ENCODE measurements at places on chromosomes 2 and 18. TPM values are rescaled to one million over a fixed set of nuclear protein-coding genes. Genes with fewer than 3 reads are reported as not detected.

ACMSD gene
- total RNA-seq, result not detected

SERPINB3 gene
- not detected for total RNA-seq

CKAP2L gene
- total RNA-seq, result 0.65 TPM

DAW1 gene
- not detected for total RNA-seq

DNA sequence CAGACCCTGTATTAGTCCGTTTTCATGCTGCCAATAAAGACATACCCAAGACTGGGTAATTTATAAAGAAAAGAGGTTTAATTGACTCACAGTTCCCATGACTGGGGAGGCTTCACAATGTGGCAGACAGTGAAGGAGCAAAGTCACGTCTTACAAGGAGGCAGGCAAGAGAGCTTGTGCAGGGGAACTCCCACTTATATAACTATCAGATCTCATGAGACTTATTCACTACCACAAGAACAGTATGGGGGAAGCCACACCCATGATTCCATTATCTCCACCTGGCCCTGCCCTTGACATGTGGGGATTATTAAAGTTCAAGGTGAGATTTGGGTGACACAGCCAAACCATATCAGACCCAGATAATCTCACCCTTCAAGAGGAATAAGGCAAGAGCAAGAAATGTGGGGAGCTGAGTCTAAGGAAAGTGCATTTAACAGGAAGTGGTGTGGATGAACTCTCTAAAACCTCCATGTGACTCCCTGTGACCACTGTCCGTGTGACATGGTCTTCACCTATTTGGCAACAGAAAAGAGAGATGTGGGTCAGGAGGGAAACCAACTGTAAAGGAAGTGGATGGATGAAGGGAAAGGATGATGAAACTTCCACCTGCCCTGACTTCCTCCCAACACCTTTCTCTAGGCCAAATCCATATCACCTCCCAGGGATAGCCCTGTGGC is 110.6 kb downstream of the ATL2 start:
- H3K36me3 ChIP-seq, result no peaks in the 10 kb centered on the region
- no peak for DNase-seq
- H3K4me3 ChIP-seq, result no peak overlapping the region
- no peaks in the 10 kb centered on the region for H3K27me3 ChIP-seq
- H3K4me1 ChIP-seq, result no peaks in the 10 kb centered on the region
- H3K27ac ChIP-seq, result no peak overlapping the region

DNA sequence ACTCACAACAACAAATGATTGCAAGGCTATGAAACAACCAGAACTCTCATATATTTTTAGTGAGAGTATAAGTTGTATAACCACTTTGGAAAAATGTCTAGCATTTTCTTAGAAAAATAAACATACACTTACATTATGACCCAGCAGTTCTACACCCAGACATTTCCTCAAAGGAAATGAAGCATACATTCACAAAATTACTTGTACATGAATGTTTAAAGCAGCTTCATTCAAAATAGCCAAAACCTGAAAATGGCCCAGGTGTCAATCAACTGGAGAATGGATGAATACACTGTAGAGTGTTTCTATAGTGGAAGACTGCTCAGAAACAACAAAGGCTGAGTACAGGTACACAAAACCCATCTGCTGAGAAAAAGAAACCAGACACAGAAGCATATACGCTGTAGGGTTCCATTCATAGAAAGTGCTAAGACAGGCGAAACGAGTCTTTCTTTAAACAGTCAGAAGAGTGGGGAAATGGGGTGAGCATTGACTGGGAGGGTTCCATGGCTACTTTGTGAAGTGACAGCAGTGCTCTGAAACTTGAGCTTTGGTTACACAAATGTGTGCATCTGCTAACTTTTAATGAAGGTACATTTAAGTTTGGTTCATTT is 799.0 kb downstream of the DCDC2C start:
- H3K4me3 ChIP-seq, result no peak overlapping the region
- no peak overlapping the region for H3K27ac ChIP-seq
- H3K36me3 ChIP-seq, result no peaks in the 10 kb centered on the region
- no peak for DNase-seq
- H3K27me3 ChIP-seq, result peaks cover 1% of the 10 kb centered on the region

DNA sequence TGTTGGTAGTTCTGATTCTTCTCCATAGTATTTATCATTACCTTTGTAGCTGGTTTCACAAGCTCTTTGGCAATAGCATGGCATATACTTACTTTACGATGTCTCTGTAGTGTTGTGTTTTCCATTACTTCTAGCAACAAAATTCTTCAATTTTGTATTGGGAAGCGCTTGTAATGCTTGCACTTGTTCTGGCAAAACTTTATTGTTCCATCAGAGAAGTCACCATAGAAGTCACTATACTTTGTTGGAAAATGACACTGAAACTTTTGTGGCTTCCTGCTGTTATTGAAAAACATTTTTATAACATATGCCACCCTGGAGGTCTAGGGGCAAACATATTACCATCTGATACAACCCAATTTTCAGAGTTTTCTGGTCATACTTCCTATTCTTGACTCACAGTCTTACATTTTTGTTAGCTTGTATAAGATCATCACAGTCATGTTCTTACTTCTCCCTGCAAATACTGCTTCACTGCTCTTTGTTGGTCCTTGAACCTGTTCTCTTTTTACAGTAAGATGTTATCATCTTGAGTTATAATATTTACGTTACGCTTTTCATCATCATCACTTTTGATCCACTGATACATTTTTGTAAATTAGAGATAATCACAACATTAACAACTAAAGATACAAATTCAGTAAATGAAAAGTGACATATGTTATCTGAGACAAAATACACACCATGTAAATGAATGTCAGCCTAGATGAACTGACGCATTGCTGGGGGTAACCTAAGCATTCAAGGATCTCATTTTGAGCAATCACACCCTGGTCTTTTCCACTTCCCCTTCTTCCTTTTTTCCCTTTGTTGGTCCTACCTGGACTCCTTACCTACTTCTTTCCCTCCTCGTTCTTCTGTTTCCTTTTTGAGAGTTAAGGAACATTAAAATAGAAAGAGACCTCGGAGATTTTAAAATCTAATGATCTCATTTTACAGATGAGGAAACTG is 33.3 kb upstream of the CXCR4 start:
- H3K27me3 ChIP-seq, result no peaks in the 10 kb centered on the region
- no peak for DNase-seq
- H3K27ac ChIP-seq, result no peak overlapping the region
- H3K4me1 ChIP-seq, result no peaks in the 10 kb centered on the region
- no peaks in the 10 kb centered on the region for H3K36me3 ChIP-seq

DNA sequence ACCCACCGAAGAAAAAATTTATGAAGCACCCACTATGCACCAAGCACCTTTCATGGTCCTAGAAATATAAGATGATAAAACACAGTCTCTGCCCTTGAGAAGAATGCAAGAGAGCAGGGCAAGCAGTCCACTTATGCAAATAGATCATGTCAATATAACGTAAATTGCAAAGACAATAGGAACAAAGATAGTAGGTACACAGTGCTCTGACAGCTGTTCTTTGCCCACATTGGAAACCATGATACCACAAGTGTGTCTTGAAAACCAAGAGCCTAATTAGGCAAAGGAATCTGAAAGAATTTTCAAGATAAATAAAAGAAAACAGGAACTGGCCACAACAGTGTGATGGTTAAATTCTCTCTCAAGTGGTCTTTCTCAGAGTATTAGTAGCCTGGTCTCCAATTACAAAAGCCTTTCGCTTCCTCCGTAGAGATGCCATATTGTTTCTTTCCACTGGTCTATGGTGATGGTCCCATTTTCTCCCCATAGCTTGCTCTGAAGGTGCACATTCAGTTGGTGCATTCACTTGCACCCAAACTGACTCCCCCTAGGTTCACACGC is 108.5 kb downstream of the VWC2L start:
- H3K27me3 ChIP-seq, result no peaks in the 10 kb centered on the region
- no peaks in the 10 kb centered on the region for H3K4me1 ChIP-seq
- DNase-seq, result no peak
- H3K27ac ChIP-seq, result no peak overlapping the region

DNA sequence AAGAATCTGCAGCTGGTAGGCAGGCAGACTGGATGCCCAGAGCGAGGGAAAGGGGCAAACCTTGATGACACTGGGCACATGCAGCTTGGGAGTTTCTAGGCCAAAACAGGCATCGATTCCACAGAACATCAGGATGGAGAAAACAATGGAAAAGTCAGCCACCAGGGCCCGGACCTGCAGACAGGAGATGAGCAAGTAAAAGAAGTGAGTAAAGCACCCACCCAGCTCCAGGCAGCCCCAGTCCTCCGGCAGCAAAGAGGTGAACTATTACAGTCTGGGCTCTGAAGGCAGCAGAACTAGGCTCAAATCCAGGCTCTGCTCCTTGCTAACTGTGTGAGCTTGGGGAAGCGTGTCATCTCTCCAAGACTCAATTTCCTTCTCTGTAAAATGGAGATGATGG is 36.6 kb downstream of the MTHFD2 start:
- no peak overlapping the region for H3K4me3 ChIP-seq
- no peaks in the 10 kb centered on the region for H3K4me1 ChIP-seq
- H3K27me3 ChIP-seq, result no peaks in the 10 kb centered on the region
- H3K27ac ChIP-seq, result no peak overlapping the region

DNA sequence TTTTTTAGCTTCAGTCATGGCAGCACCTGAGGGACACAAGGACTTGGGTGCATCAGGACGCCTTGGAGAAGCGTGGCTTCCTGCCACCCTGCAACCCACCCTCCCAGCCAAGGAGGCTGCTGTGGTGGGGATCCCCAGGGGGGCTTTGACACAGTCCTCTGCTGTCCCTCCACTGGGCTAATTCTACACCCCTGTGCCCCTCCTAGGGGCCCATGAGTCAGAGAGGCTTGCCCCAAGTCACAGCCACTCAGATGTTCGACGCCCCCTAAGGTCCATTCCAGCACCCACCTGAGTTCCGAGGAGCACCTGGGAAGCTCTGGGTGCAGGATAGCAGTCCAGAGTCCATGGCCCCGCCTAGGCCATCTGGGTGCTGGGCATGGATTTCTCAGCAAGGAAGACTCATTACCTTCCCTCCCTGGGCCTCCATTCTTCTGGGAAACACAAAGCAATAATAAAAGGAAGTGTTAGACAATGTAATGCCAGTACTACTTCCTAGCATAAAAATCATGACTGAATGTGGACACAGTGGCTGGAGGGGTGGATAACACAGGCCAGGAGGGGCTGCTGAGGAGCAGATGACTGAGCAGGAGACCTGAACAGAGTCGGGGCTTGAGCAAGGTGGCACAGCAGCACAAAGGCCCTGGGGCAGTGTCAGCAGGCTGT is 3.7 kb downstream of the ALPG start:
- no peak overlapping the region for H3K4me3 ChIP-seq
- no peaks in the 10 kb centered on the region for H3K27me3 ChIP-seq
- H3K4me1 ChIP-seq, result no peaks in the 10 kb centered on the region
- no peak overlapping the region for H3K27ac ChIP-seq
- H3K36me3 ChIP-seq, result no peaks in the 10 kb centered on the region

DNA sequence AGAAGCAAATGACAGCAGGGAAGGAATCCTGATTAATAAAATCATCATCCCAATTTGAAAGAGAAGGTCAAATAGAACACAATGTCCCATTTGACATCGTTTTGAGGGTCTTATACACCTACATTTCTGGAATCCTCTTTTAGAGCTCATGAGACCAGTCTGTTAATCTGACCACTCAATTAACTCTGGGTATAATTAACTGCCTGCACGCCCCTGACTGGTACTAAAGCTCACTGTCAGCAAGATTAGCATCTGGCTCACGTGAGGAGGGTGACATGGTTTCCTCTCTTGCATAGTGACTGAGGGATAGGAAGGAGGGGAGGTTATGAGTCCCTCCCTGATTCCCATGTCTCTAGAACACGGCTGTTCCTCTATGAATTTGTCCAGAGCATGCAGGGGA is 124.3 kb downstream of the ICOS start:
- H3K4me1 ChIP-seq, result no peaks in the 10 kb centered on the region
- no peaks in the 10 kb centered on the region for H3K36me3 ChIP-seq
- no peak for DNase-seq
- no peaks in the 10 kb centered on the region for H3K27me3 ChIP-seq
- no peak overlapping the region for H3K4me3 ChIP-seq

DNA sequence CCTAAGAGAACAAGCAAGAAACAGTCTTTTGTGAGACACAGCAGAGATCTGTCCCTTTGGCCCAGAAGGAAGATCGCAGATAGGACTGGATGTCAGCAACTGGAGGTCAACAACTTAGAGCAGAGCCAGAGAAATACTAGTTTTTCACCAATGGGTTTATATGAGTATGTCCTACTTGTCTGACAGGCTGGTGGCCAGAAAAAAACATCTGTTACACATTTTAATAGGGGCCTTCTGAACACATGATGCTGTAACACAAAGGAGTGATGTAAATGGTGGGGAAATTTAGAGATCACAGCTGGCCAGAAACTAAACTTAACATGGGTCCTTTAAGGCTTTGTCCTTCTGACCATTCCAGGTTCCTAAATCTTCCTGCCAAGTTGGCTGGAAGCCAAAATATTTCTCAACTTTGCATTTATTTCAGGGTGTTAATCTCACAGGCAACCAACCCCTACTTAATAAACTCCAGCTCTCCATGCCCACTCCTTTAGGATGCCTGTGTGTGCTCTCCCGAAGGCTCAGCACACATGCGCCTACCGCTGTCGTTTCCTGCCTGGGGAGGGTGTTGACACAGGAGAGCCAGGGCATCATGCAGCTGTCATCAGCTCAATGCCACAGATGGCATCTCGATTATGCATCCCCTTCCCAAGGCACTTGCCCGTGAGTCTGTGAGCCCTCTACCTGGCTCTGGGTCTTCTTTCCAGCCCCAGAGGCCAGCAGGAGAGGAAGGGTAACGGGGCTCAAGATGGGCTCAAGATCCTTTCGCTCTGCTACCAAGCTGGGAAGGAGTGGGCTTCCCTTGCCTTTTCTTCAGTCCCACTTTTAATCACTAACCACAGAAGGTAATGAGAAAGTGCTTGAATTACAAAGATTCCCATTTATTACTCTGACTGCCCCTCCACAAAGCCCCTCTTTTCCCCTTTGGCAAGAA is 252.5 kb downstream of the ETAA1 start:
- no peak overlapping the region for H3K27ac ChIP-seq
- no peak for DNase-seq
- no peaks in the 10 kb centered on the region for H3K36me3 ChIP-seq
- no peaks in the 10 kb centered on the region for H3K27me3 ChIP-seq

LHCGR gene
- not detected for total RNA-seq

GRCh38 chr2:32723467-32724079 is 95.7 kb downstream of the TTC27 start:
- DNase-seq, result no peak
- no peaks in the 10 kb centered on the region for H3K27me3 ChIP-seq

GRCh38 chr2:152520759-152521158 is 185.8 kb downstream of the FMNL2 start:
- H3K4me3 ChIP-seq, result no peak overlapping the region
- H3K36me3 ChIP-seq, result no peaks in the 10 kb centered on the region
- no peaks in the 10 kb centered on the region for H3K4me1 ChIP-seq
- DNase-seq, result no peak
- no peak overlapping the region for H3K27ac ChIP-seq

- H3K4me3 ChIP-seq, result no peak overlapping the region
- no peaks in the 10 kb centered on the region for H3K27me3 ChIP-seq
- no peaks in the 10 kb centered on the region for H3K4me1 ChIP-seq
- DNase-seq, result no peak
- no peak overlapping the region for H3K27ac ChIP-seq
These were observed 402.6 kb upstream of the ZEB2 start for GRCh38 chr2:144922519-144922918.

GCKR gene
- 2.4 TPM for total RNA-seq

- H3K27ac ChIP-seq, result no peak overlapping the region
- H3K36me3 ChIP-seq, result no peaks in the 10 kb centered on the region
- no peak for DNase-seq
- no peaks in the 10 kb centered on the region for H3K4me1 ChIP-seq
These were observed 286.4 kb upstream of the PARD3B start for GRCh38 chr2:204258890-204259289.

Data from aorta (tissue), 5 donors.